ENCODE measurements at places on chromosomes 11 and 22.

GRCh38 chr11:77173494-77173893 is 45.4 kb downstream of the MYO7A start:
- DNase-seq = no peak

DNA sequence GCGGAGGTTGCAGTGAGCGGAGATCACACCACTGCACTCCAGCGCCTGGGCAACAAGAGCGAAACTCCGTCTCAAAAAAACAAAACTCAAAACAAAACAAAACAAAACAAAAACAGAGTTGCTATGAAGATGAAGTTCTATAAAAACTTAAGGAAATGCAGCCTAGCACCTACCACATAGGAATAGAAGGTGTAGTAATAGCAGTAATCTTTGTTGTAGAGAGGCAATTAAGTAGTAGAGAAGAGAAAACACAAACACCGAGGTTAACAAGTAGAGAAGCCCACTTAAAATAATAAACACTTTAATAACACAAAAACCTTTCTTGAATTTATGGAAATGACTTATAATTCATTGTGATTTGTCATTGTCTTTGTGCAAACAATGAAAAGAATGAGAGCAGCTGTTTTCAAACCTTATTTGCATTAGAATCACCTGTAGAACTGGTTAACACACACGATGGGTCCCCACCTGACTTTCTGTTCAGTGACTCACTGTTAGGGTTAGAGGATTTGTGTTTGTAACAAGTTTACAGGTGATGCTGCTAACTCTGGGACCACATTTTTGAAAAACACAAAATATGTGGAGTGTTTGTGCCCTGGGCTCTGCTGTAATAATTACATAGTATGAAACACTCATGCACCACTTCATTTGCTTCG is 43.1 kb downstream of the TYR start:
- DNase-seq = no peak

DNA sequence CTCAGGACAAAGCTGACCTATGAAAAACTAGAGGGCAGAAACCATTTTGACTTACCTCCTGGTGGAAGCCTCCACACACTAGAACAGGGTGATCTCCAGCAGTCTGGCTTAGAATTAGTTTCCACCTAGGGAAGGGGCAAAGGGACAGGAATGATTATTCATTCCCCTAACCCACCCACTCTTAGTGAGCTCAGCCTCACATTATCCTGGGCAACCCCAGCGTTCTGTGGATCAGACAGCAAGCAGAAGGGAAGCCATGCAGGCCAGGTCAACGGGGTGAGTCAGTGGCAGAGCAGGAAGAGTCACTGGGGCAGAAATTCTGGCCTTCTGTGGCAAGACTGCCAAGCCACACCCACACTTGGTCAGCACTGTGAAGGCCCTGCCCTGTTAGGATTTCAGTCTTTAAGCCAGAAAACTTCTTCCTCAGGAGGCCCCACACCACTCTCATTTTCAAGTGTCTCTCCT is 10.5 kb downstream of the NUMA1 start:
- peak; percentile 92 for DNase-seq

DNA sequence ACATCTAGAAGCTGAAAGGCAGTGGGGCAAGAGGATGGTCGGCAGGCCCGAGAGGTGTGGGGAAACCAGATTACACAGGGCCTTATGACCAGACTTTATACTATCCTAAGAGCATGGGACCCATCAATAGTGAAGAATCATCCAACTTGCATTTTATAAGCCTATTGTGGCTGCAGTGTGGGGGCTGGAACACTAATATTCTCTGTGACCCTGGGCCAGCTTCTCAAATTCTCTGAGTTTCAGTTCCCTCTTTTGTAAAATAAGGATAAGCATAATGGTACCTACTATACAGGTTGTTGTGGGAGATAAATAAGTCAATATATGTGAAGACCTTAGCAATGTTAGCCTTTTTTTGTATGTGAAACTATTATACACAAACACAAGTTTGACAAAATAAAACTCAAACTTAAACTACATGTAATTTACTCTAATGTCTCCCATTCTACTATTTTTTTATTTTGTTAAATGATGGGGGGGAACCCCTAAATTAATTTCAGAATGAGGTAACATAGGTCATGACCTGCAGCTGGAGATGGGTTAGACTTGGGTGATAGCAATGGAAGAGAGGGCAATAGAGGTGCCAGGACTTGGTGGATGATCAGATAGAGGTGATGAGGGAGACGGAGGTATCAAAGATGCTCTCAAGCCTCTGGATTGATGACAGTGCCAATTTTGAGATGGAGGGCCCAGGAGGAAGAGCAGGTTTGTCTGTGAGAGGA is 30.1 kb downstream of the SMCO4 start:
- DNase-seq = no peak

DNA sequence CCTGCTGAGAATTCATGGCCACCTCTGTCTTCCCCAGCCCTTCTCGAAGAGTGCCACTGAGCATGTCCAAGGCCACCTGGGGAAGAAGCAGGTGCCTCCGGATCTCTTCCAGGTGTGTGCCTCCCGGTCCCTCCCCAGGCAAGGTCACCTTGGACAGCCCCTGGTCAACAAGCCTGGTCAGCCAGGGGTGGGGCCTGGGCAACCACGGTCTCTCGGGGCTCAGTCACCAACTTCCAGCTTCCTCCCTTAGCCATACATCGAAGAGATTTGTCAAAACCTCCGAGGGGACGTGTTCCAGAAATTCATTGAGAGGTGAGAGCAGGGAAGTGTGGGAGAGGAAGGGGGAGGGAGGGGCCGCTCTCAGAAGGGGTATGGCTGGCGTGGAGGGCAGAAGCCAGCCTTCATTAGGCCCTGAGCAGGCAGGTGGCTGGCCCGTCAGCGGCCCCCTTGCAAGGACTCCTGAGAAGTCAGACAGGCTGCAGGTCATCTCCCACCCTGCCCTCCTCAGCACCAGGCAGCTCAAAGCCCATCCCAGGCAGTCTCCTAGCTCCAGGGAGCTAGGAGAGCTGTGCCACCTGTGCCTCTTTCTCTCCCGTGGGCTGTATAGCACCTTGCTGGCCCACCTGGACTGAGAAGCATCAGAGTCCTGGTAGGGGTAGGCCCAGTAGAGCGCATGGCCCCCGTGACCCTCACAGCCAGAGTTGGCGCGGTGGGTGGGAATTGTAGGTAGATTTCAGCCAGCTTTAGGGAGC is 9.3 kb upstream of the ANKRD13D start:
- no peak for DNase-seq

Data from M059J (cell line).